Activated CD8-positive, alpha-beta memory T cell treated with anti-CD3 and anti-CD28 coated beads for 24 hours (primary cell): ENCODE measurements at places on chromosomes 11 and 22.

GRCh38 chr11:134837887-134838232, 425.8 kb upstream of the B3GAT1 start:
- DNase-seq, result no peak

- no peak for DNase-seq
These were observed 2.4 kb upstream of the PPFIBP2 start for GRCh38 chr11:7511401-7511800.

- DNase-seq, result no peak
These were observed 94.8 kb upstream of the NTM start for GRCh38 chr11:131275580-131275979.

DNA sequence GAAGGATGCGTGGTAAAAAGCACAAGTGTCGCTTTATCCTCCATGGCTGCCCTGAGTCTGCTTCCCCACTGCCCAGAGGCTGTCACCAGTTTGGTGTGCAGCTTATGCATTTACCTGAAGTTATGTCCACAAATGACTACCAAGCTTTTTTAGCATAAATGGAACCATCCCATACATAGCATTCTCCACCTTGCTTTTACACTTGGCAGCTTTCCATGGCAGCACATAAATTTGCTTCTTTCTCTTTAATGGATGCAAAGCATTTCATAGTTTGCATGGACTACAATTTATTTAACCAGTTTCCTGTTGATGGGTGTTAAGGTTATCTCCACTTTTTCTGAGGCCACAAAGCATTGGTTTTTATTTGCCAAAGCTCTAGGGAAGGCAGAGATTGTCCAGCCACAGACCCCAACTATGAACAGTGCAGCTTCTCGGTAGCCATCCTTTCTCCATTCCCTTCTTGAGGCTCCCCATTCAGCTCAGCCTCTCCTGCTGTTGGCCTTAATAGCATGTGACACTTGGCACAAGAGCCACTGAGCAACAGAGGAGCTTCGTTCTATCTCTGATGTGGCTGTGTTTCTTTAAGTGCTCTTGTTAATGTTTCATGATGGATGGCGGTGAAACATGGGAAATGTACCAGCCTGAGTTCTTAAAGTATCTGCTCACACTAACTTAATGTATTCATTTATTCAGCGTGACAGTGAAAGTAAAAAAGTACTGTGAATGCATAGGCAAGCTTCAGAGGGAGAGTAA, 59.8 kb upstream of the NAV2 start:
- no peak for DNase-seq

GRCh38 chr22:23790819-23791737, 4.3 kb downstream of the SMARCB1 start:
- DNase-seq, result no peak

GRCh38 chr11:6040874-6041273, 10.3 kb upstream of the OR56A1 start:
- DNase-seq, result no peak

DNA sequence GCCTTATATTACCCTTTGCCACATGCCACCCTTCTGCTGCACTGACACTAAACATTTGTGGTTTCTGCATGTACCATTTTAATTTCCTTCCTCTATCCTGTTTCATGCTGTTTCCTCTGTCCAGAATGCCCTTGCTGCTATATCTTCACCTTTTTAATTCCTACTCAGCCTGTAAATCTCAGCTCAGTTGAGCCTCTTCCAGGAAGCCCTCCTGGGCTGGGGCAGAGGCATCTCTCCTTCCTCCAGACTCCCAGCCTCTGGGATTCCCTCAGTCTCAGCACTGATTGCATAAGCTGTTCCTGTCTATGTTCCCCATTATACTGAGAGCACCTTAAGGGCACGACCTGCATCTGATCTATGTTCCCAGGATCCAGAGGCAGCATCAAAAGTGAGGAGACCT, 98.7 kb downstream of the RNF169 start:
- no peak for DNase-seq

DNA sequence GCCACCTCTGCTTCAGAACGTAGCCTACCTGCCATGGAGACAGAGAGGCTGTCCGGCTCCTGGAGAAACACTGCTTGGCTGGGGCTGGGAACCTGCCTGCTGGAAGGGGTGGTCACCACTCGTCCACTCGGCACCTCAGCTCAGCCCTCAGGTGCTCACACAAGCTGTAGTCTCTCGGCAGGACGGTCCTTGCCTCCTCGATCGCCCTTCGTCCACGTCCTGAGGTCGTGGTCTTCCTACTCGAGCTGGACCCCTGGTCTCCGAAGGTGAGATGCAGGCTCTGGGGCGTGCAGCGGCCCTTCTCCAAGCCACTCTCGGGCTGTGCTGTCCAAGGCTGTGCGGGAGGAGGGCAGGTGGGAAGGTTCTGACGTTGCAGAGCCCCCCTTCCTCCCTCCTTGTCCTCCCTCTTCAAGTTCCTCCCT, at the start of gene TBX10:
TSS of gene TBX10 (minus strand) at position 326 of the 422 bp plus-strand sequence. CDS start at position 35, 291 bp downstream.
- no peak for DNase-seq

DNA sequence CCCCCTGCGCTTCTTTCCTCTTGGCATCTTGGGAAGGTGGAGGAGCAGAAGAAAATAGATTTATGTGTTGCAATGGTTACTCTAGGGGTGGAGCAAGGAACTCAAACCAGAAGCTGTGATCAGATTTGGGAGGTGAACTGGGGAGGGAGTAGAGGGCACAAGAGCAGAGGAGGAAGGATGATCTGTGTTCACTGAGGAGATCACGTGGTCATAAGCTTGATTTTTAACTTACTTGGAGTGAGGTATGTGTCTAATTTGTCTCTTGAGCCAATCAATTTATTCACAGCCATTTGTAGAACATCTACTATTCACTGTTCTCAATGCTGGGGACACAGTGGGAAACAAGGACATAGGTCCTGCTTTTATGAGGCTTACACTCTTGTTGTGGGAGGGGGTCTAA, 24.8 kb upstream of the CD82 start:
- no peak for DNase-seq

DNA sequence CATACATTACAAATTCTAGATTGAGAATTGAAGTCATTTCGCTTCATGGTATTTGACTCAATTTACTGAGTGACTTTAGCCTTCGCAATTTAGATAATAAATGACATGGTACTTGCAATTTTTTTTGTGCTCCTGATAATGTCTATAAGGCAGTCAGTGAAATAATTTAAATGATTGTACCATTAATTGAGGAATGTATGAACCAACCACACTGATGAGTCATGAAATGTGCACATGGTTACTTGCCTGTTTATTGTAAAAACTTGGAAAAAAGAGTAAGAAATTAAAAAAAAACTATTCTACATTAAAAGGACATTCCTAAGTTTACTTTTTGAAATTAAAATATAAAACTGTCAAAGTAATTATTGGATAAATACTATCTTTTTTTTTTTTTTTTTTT, 43.3 kb downstream of the DNAJC24 start:
- no peak for DNase-seq

DNA sequence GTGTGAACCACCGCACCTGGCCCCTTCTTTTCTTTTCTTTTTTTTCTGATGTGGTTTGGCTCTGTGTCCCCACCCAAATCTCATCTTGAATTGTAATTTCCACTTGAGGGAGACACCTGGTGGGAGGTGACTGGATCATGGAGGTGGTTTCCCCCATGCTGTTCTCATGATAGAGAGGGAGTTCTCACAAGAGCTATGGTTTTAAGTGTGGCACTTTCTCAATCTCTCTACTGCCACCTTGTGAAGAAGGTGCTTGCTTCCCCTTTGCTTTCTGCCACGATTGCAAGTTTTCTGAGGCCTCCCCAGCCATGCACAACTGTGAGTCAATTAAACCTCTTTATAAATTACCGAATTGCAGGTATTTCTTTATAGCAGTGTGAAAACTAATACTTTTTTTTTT, 4.9 kb upstream of the TCN2 start:
- DNase-seq, result no peak

- DNase-seq, result no peak
These were observed 84.3 kb downstream of the GDPD4 start for GRCh38 chr11:77217156-77217555.

DNA sequence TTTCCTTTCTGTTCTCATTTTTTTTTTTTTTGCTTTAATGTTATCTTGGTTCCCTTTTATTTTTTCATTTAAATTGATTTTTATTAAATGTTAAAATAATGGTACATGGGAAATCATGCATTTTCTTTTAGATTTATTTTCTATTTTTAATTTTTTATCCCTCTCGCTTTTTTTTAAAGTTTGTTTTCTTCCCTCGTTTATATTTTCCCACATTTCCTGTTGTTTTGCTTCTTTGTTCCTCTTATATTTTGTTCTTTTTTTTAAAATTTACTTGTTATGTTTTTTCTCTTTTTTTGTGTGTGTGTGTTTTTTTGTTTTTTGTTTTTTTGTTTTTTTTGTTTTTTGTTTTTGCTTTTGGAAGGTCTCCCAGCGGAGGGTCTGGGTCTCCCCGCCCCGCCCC, 34.9 kb upstream of the EIF3D start:
- no peak for DNase-seq

DNA sequence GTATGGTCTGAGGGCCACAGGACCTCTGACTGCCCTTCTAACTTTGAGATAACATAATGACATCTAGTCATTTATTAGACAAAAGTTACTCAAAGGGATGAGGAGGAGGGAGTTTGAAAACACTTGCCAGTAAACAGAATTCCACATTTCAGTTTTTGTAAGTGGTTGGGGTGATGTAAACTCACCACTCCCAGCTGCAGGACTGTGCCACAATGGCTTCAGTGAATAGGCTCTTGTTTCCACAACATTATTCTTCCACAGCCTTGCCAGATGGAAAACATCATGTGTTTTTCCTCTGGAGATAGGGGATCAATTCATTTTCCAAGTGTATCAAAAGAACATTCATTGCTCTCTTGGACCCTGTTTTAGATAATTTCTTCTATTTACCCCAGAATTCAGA, 147.2 kb upstream of the BDNF start:
- DNase-seq, result no peak

DNA sequence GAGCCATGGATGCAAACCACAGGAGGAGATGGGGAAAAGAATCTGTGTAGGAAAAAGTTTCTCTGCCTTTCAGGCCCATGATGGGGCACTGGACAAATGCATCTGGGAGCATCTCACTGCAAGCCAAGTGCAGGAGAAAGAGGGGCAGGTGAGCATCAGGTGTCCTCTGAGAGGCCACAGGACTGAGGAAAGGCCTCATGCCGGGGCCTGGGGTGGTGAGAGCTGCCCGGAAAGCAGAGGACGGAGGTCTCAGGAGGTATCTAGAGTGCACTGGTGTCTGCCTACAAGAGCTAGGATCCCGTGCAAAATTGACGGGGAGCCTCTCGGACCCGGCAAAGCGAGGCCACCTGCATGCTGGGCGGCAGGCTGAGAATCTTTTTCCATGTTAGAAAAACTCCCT, 73.9 kb downstream of the CTTN start:
- no peak for DNase-seq

GRCh38 chr22:37146051-37146385, 3.7 kb downstream of the IL2RB start:
- DNase-seq, result no peak

DNA sequence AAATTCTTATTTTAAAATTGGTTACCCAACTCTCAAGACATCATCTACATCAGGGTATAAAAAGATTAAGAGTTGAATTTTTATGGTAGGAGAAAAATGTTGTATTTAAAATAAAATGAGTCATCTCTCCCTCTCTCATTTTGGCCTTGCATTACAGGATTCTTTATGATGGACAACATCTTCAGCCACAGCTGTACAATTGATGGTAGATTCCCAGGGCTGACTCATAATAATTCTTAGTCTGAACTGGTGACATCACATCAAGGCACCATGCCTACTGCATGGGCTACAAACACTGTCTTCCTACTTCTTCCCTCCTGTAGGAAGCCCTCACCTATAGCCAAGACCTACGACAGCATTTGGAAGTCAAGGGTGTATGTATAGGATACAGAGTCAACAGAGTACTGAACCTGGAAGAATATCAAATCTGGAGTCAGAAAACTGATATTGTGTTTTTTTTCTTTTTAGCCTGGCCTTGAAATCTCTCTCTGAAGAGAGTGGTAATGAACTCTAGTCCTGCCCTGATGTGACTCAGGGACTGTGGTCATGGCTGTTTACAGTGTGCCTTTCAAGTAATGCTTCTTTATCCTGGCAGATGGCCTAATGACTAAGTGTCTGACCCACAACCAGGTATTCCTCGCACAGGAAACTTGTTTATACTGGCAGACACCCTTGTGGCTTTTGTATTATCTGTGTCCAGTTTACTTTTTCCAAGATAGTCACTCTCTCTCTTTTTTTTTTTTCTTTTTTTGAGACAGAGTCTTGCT, 32.5 kb downstream of the MRGPRX2 start:
- DNase-seq, result no peak
